ENCODE measurements at places on chromosomes 1 and 21.

DNA sequence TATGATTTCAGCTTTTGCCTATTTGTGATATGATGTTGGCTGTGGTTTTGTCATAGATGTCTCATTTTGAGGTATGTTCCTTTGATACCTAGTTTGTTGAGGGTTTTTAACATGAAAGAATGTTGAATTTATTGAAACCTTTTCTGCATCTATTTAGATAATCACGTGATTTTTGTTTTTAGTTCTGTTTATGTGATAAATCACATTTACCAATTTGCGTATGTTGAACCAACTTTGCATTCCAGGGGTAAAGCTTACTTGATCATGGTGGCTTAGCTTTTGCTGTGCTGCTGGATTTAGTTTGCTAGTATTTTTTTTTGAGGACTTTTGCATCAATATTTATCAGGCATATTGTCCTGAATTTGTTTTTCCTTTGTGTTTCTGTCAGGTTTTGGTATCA, 26.5 kb upstream of the IFI16 start:
- no peak for DNase-seq

- no peak for DNase-seq
Measured at GRCh38 chr1:89945852-89946476, 48.9 kb upstream of the ZNF326 start.

DNA sequence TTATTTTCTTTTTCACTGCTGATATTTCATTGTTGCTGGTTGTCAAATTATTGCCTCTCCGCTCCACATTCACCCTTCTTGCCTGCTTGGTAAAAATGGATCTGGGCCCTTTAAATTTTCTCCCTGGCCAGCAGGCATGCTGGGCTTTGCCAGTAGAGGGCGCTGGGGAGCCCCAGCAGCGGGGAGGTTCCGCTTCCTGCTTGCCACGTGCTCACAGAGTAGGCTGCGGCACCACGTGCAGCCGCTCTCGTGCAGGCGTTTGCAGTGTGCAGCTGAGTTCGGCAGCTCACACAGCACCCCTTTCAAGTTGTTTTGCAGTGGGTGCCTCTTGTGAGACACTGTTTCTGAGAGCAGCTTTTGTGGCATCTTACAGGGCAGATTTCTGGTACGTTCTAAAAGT, at the start of gene ACTL8:
TSS of gene ACTL8 (plus strand) at position 214 of the 400 bp plus-strand sequence. CDS start 67,676 bp downstream, outside the sequence.
- DNase-seq = no peak

- DNase-seq = no peak
Measured at GRCh38 chr1:97423403-97423802, 497.4 kb downstream of the DPYD start.

DNA sequence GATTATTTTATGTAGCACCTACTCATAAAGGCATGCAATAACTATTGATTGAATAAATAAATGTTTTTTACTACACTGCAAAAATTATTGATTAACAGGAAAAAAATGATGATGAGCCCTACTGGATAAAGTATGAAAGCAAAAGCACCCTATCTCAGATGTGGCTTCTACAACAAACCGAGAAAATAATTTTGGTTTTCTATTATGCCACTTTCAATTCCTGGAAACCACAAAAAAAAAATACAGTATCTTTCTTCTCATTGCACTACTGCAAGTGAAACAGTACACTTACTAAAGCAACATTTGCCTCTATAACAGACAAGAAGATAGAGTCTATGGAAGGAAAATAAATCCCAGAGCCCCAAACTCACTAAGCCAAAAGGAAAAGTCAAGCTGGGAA, 1882.4 kb downstream of the NCAM2 start:
- no peak for DNase-seq

- no peak for DNase-seq
Measured at GRCh38 chr1:248810727-248811513, 14.8 kb downstream of the SH3BP5L start.

- no peak for DNase-seq
Measured at GRCh38 chr1:180175806-180176205, 21.1 kb downstream of the QSOX1 start.

DNA sequence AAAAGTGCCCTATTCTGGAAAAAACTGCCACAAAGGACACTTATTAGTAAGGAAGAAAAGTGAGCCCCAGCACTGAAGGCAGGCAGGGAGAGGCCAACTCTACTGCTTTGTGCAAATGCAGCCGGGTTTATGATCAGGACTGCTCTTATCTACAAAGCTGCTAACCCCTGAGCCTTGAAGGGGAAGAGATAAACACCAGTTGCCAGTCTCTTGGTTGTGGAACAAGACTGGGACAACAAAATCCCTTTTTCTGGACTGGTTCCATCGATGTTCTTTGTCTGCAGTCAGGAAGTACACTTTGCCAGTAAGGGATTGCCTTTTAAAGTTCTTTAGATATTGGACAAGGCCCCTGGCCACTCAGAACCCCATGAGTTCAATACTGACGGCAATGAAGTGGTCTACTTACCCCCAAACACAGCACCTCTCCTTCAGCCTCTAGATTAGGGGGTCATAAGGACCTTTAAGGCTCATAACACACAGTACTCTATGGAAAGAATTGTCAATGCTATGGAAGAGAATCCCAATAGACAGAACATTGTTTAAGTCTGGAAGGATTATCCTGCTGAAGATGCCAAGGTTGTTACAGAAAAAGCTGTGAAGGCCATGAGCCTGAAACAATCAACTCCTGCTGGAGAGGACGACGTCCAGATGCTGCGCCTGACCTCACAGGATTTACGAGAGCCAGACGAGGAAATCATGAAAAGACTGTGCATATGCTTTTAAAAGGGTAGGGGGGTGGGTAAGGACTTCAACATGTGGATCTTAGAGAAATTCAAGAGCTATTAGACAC, 43.6 kb downstream of the GNB1 start:
- DNase-seq = no peak

DNA sequence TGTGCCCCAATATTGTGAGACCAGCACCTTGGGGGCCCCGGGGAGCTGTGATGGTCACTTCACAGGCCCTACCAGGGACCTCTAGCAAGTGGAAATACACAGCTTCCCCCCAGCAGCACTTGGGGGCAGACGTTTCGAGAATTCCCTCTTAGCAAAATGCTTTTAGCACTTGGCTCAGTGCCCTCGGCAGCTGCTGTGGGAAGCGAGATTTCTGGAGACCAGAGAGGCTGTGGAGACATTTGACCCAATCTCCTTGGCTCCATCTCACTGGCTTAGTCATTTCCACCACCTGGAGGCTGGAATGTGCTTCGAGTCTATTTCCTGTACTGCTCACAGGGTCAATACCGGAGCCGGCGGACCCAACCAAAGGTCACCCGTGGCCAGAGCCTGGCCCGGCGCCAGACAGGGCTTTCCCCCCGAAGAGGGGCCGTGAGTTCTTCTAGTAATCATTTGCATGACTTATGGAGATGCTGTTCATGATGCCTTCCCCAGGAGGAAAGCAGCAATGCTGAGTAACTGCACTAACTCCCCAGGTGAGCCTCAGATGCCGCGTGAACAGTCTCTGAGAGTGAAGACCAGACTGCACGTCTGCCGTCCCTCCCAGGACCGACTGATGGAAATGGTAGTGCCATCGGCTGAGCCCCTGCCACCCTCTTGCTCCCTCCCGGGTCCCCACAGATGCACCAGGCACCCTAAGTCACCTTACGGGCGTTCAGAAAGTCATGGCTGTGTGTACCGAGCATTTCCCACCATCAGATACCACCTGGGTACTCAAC, 4.4 kb upstream of the C2CD2 start:
- DNase-seq = peak; percentile 83

GRCh38 chr1:147264158-147264768, 21.8 kb downstream of the CHD1L start:
- DNase-seq = no peak

DNA sequence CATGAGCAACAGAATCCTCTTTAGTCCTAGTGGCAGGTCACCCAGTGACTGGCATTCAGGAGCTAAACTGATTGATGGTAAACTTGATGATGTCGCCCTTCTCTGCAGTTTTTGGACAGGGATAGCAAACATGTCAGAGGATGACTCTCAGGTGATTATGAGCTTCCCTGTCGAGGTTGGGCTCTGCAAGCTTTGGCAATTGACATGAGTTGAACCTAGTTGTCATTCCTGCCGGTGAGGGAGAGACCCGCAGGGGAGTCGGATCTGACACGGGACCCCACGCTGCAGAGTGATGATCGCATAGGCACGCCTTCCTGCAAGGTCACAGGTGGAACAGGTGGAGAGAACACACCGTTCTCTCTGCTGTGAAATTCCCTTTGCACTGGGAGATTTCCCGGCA, 438.0 kb upstream of the VAMP3 start:
- no peak for DNase-seq

GRCh38 chr1:228939881-228940392, 204.7 kb downstream of the RHOU start:
- no peak for DNase-seq
